Aorta (tissue), 5 donors: ENCODE measurements at places on chromosomes 5 and 9. TPM values are rescaled to one million over a fixed set of nuclear protein-coding genes. Genes with fewer than 3 reads are reported as not detected.

DNA sequence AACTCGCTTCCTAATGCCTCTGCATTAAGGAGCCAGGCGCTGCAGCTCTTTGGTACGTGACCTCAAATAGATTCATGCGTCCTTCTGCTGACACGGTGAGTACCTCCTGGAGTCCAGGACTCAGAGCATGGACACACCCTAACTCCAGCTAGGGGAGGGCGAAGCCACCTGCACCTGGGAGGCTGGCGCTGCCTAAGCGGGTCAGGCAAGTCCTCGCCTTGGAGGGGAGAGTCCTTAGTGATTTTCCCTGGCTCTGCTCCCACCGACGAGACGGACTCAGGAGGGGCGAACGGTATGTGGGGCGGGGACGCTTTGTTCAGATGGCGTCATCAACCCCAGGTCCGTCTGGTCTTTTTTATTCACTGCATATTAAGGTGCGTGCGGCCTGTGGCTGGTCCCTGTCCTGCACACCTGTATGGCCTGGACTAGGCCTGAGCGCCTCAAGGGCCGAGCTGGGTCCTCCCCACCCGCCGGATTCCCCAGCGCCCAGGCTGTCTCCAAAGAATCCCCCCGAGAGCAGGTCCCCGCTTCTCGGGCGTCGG lies 50.3 kb downstream of the NSUN2 start:
- no peak for DNase-seq

DNA sequence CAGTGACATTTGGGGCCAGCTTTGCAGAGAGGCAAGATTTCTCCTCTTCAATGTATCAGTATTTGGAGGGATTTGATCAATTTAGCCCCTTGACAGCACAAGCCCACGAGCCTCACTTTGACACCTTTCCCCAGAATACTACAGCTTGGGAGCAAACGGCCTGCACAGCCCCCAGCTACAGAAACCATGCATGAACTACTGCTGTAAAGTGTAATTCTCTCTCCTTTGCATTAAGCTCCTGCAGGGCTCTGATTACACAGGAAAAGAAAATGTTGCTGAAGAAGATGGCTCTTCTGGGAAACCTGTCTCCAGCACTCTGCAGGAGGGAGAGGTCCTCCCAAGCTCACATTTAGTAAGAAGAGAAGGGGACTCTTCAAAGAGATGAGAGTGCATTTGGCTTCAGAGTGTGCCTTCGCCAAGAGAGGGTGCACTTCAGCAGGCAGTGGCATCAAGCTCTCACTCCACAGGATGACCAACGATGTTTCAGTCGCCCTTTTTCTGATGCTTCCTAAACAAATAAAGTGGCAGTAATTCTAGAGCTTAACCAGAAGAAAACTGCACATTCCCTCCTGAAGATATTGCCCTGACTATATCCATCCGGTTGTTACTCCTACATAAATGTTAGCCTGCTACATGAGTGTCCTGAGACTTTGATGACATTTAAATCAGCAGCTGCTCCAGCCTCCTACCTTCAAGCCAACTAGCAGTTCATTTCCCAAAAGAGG lies 272.2 kb downstream of the AUH start:
- DNase-seq = no peak

DNA sequence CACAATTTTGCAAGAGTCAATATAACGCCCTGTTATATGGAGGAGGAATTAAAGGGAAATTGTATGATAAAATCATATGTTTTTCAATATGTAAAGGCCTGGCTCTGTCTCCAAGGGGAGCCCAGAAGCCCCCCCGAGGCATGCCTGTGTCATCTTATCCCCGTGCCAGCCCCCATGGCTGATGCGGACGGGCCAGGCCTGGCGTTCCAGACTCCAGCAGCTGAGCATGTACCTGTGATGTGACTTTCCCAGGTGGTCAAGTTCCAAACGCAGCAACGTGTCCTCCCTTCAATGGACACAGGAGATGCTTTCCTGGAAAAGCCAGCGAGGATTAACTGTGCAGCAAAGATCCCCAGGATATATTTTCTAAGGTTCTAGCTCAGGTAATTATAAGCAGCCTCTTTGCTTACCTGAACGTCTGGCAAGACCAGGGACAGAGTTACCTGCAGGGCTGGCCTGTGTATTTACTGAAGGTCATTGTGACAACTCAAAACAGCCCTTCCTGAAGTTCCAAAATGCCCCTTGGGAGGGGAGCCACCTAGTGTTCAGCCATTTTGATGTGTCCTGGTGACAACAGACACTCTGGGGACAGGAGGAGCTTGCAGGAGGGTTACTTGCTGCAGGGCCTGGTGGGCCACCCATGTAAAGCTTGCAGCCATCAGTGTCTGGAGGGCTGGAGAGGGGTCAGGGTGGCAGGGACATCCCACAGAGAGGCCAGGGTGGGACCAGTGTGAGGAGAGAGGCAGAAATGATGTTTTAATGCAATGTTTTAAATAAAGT lies 53.3 kb upstream of the RNU6ATAC start:
- DNase-seq = peak; percentile 56

DNA sequence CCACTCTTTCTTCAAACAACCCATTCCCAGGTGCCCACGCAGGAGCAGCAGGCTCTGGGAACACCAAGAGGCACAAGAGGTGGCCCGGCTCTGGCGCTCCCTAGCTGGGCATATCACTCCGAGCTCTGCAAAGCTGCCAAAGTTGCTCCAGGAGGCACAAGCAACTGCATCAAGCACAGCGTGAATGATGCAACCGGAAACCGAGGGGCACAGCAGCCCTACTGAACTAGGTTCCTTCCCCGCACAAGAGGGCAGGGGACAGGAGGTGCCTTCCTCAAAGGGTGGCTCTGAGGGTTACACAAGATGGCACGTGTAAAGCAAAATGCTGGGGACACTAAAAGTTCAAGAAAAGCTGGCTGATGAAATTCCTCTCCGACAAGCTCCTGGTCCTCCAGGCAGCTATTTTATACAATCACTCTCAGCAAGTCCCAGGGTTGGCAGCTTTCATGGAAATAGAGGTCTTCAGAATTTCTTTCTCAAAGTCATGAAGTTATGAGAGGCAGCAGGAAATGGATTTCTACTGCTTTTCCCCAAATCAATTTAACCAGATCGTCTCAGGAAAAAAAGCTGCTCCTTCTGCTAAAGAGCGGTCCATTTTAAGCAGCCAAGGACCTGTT lies 22.9 kb downstream of the PSMB7 start:
- DNase-seq = no peak

GRCh38 chr5:171669571-171669970 lies 116.0 kb upstream of the SMIM23 start:
- DNase-seq = no peak

- DNase-seq = no peak
These were observed 153.5 kb upstream of the KIF2A start for GRCh38 chr5:62152394-62153087.

DNA sequence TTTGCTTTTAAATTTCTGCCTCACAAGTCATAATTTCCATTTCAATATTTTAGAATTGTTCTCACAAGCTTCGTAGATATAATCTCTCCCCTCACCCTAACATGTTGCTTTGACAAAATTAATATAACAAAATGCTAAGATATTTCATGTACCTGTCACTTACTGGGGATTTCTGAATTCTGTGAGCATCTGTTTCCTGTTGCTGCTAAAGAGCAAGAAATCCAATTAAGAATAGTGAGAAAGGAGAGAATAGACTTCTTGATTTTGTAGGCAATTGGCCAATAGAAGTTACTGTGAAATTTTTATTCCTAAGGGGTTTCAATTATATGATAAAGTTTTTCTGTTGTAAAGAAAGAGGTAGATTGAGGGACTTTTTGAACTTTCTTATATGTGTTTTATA lies 796.5 kb upstream of the ARRDC3 start:
- no peak for DNase-seq

DNA sequence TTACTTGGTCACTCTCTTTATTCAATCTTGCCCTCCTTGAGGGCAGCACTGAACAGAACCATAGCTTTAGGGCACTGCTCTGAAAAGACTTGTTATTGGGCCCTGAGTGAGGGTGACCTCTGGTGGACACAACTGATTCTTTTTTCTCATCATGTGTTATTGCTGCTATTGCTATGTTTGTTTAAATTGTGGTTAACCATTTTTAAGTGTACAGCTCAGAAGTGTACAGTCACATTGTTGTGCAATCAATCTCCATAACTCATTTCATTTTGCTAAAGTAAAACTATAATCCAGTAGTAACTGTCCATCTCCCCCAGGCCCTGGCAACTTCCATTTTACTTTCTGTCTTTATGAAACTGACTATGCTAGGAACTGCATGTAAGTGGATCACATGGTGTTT lies 351.1 kb upstream of the RIOK2 start:
- no peak for DNase-seq

Gene FAM221B
- not detected for total RNA-seq

Gene GLRA1
- not detected for total RNA-seq

Gene CARD9
- total RNA-seq = 5.3 TPM

Gene PCDH1
- total RNA-seq = 41.9 TPM
